ENCODE measurements at places on chromosomes 3 and 15.
A peak's percentile ranks its signal among the peaks of the same experiment; 100 is the strongest.

DNA sequence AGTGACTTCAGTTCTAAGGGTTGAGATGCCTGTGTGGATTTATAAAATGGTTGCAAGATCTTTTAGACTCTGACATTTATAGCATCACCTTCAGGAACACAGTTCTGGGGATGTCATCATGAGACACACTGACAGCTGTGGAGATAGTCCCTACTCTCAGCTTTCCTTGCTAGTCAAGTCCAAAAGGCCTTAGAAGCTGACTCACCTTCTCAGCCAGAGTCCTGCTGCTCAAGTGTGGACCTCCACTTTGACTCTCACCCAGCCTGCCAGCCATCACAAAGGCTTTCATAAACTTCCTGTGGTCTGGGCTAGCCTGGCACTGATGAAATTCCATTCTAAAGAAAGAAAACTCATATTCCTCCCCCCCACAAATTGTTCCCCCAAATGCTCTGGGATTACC, 44.8 kb downstream of the TMEM39A start:
- DNase-seq, result no peak

DNA sequence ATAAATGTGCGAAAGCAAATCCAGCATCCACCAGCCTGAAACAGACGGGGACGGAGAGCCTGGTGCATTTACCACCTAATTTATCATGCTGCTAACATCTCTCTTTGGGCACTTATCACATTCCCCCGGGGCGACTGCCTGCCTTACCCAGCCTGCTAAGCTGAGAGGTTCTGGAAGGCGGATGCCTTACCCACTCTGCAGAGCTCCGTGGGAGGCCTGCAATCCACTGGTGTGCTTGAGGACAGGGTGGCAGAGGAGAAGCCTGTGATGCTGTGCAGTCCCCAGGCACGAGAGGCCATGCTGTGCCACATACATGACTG, 25.5 kb downstream of the MGLL start:
- DNase-seq, result no peak

- DNase-seq, result no peak
Measured at GRCh38 chr3:32643354-32643753, 41.6 kb upstream of the CNOT10 start.

- no peak for DNase-seq
Measured at GRCh38 chr3:44516230-44516629, 38.8 kb upstream of the ZNF445 start.

- DNase-seq, result peak; percentile 6
Measured at GRCh38 chr3:141367038-141367730, 1.1 kb upstream of the ZBTB38 start.

- no peak for DNase-seq
Measured at GRCh38 chr15:26051761-26052675, 188.9 kb upstream of the ATP10A start.

All from SK-MEL-5 (cell line).